GM12864 (cell line): ENCODE measurements at places on chromosomes 13 and 19.

- DNase-seq, result no peak
These were observed 2.6 kb downstream of the OR10H5 start for GRCh38 chr19:15790096-15790495.

GRCh38 chr13:30355384-30355699, 48.0 kb upstream of the KATNAL1 start:
- DNase-seq, result no peak

- DNase-seq, result no peak
These were observed 5.9 kb downstream of the RTBDN start for GRCh38 chr19:12828494-12828893.

DNA sequence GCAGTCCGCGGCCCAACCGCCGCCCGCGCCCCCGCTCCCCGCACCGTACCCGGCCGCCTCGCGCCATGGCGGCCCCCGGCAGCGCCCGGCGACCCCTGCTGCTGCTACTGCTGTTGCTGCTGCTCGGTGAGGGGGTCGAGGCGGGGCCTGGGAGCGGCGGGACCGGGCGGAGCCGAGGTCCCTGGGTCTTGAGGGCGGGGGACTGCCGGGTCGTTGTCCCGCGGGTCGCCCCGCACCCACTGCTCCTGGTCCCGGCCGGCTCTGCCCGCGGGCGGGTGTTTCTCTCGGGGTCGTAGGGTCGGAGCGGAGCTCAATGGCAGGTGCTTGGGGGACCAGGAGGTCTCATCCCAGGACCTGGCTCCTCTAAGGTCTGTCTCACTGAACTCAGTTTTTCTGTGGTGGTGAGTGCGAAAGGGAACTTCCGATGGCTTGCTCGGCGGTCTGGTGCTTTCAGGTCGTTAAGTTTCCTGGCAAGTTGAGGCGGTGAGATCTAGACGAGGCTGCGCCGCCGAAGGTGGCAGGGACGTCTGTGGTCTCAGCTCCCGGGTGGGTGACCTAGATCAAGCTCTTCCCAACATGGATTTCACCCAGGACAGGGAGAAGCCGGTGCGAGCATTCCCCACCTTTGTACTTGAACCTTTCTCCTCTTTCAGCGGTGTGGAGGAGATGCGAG, 467 bp downstream of the LAMP1 start:
- DNase-seq, result peak; percentile 31

GRCh38 chr13:89755729-89756492, 1591.6 kb upstream of the MIR17HG start:
- DNase-seq, result no peak

GRCh38 chr19:8335343-8336071, 7.6 kb downstream of the KANK3 start:
- no peak for DNase-seq

DNA sequence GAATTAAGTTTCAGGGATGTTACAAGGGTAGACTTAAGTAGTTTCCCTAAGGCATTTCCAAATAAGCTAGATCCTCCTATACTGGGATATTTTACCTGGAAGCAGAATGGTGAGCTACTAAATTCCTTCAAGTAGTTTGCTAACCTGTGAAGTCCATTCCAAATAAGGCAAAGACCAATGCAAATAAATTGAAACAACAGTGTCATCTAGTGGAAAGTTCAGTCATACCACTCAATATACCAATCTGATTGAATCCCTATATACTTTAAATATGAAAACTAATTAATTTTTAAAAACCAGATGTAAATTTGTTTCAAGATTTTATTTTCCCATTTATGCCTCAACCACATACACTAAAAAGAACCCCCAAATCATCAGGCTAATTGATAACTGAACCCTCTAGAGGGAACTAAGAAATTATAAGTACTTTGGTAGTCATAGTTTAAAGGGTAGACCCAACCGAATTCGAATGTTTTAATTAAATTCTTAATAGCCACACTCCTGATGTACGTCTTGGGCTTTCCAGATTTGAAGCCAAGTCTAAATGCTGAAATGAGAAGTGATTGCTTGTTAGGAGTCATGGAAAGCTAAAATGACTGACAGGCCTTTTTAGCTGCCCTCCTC, 223.7 kb downstream of the TBC1D4 start:
- peak; percentile 1 for DNase-seq

DNA sequence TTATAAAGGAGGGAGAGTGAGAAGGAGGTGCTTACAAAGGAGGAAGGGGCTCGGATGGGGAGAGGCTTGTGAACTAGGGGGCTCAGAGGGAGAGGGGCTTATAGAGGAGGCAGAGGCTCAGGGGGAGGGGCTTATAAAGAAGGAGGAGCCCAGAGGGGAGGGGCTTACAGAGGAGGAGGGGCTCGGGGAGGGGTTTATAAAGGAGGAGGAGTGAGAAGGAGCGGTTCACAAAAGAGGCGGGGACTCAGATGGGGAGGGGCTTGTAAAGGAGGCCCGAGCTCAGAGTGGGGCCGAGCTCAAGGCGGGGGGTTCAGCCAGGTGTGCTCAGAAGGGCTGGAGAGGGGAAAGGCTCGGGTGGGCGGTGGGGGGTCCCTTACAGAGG, 500 bp downstream of the SMIM24 start:
- no peak for DNase-seq

- no peak for DNase-seq
These were observed 52.2 kb upstream of the RANBP3 start for GRCh38 chr19:6030214-6030507.

- DNase-seq, result no peak
These were observed 123.7 kb upstream of the FBXL3 start for GRCh38 chr13:77150651-77151050.

DNA sequence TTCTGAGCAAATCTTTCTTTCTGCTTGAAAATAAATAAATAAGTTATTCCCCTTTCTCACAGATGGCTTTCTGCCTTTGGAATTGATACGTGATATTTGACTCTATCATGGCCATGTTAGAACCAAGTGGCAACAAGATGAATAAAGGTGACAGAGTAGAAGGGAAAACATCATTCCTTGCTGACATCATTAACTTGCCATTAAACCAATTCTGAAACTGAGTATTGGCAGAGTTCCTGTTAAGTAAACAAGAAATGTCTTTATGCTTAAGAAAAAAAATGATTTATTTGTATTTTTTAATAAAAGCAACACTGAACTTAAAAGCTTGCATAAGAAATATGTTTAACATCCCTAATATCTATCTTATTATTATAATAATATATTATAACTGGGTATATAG, 828.1 kb downstream of the PCDH9 start:
- DNase-seq, result no peak

DNA sequence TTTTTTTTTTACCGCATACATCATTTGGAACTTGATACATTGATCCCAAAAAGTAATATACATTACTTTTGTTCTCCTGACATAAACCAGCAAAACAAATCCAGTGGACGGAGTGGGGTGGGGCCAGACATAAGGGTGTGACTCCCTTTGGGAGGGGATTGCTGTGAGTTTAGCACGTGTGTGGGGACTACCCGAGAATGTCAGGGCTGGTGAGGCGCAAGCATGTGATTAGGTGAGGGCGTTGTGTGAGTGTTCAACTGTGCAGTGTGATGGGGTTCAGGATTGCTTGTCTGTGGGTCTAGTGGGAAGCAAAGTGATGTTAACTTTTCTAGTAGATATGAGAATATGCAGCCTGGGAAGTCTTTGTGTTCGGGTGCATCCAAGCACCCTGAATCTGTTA, 468.0 kb downstream of the TSHZ3 start:
- no peak for DNase-seq

GRCh38 chr13:23579072-23579895, 9.1 kb downstream of the TNFRSF19 start:
- no peak for DNase-seq

- no peak for DNase-seq
These were observed 1.0 kb downstream of the REX1BD start for GRCh38 chr19:18589380-18590272.

GRCh38 chr19:8126008-8126407, 23.4 kb downstream of the FBN3 start:
- DNase-seq, result no peak

DNA sequence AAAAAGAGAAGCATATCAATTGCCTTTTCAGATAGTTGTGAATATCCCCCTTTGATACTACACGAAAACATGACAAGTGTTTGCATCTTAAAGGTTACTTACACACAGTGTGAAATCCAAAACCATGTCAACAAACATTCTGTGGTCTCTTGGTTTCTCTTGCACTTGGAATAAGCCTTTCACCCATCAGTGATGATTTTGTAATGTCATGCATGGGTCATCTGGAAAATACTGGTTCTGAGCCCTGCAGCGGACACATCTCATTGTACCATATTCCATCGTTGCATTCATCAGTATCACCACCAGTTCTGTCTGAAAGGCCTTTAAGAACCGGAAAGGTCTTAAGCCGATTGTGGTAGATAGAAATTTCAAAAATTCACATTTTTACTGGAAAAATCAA, 65.4 kb upstream of the SOX1 start:
- DNase-seq, result no peak
